ENCODE measurements at places on chromosomes 3 and 15. TPM values are rescaled to one million over a fixed set of nuclear protein-coding genes. Genes with fewer than 3 reads are reported as not detected.

DNA sequence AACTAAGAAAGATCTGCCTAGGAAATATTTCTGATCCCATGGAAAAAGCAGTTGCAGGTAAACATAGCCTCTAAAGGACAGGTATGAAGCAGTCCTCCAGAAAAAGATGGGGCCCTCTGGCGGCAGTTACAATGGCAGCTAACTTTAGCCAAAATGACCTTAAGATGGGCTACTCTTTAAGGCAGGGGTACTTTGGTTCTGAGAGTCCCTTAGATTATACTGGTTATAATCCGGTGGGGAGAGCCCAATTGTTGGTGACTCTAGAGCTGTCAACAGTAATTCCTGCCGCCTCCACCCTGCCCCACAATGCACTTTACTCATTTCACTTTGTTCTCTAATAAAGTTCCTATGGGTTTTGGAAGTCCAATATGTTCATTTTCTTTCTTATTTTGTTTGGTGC is 412.8 kb upstream of the WNT5A start:
- no peak for DNase-seq

DNA sequence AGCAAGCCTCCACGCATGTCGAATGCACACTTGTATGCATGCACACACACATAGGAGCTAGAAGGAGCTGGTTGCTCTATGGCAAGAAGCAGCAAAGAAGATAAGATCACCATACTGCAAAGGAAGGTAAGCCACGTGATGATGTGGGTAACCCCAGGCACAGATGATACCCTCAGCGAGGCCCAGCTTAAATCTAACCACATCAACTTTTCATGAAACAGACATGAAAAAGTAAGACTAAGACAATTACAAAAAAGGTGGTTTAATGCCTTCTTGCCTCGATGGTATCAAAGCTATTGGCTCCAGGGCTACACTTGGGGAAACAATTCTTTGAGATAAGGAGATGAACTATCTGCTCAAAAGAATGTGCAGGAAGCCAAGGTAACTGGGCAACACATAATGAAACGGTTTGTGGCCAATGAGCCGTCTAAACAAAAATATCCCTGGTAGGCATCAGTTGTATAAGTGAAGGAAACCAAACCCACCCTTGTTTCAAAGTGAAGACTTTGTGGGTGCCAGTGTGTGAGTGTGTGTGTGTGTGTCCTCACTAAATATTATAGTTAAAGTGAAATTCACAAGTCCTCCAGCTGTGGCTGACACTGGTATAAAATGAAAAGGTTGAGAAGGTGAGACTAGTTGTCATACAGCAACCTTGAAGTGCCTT is 365.7 kb upstream of the ICE2 start:
- DNase-seq = no peak

- no peak for DNase-seq
Measured at GRCh38 chr15:69015591-69015990, 1.1 kb downstream of the NOX5 start.

DNA sequence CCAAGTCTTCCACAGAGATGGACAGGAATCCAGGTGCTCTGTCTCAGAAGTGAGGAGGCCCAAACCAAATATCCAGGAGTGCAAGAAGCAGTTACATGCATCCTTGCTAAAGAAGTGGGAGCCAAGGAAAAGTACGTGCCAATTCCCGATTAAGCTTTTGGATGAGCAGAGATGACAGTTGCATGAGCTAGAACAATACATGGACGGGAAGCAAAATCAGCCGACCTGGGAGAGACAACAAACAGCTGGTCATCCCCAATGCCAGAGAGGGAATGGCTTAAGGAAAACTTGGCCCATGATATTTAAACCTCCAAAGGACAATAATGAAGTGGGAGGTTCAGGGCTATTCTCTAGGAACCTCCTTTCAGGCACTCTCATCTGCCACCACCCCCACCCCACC is 86.0 kb upstream of the ABHD17C start:
- no peak for DNase-seq

DNA sequence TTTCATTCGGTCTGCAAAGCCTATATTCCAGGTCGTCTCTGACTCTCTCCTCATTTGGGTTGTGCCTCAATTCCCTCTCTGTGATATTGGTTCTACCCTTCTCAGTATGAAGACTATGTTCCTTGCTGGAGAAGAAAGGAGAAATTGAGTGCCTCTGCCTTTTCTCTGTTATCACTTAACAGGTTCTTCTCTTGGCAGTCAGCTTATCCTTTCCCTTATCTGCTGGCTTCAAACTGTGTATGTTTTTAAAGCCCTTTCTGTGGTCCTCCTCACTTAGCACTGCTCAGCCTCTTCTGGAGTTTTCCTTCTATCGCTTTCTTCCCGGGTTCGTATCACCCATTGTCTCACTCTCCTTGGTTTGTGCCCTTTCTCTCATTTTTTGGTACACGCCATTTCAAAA is 65.3 kb upstream of the FSTL1 start:
- no peak for DNase-seq

GRCh38 chr15:65020419-65020818 is 9.0 kb downstream of the MTFMT start:
- no peak for DNase-seq

DNA sequence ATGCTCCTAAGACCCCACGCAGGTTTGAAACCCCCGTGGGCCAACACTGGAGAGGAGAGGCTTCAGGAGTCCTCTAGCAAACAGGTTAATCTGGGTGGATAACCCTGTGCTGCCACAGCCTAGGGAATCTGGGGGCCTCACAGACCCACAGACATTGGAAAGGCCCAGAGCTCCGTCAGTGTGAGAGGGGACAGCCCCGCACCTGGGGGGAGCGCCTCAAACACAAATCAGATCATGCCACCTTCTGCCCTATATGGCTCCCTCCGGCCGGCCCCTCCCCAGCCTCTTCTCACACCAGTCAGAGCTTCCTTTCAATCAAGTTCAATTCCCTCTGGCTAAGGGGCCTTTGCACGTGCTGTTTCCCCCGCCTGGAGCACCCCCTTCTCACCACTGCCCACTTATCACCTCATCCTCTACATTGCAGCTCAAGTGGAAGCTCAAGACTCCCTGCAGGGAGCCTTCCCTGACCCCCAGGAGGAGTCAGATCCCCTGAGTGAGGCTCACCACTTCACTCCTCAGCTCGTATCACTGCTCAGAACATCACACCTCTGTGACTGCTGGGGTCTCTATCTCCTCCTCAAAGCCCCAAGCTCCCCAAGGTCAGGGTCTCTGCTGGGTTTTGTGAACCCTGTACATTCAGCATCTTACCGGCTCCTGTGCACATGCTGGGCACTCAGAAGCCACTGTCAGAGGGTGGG is 24.1 kb downstream of the FBLN2 start:
- no peak for DNase-seq

DNA sequence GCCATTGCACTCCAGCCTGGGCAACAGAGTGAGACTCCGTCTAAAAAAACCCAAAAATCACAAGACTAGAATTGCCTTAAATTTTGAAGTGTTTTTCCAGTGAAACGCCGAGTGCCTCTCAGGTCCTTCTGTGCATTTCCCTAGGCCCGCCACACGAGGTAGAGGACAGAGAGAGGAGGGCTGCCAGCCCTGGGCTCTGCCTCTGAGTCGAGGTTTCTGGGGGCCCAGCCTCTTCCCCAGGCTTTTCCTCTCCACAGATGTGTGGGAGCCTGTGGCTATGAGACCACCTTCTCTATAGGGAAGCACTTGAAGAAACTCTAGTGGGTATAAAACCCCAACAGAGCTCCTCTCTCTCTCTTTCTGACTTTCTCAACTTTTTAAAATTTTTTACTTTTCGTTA is 10.9 kb upstream of the EHD4 start:
- no peak for DNase-seq

GRCh38 chr15:77409259-77410156 is 10.4 kb downstream of the PEAK1 start:
- DNase-seq = no peak

- DNase-seq = no peak
Measured at GRCh38 chr15:74032046-74032445, 37.5 kb downstream of the PML start.

DNA sequence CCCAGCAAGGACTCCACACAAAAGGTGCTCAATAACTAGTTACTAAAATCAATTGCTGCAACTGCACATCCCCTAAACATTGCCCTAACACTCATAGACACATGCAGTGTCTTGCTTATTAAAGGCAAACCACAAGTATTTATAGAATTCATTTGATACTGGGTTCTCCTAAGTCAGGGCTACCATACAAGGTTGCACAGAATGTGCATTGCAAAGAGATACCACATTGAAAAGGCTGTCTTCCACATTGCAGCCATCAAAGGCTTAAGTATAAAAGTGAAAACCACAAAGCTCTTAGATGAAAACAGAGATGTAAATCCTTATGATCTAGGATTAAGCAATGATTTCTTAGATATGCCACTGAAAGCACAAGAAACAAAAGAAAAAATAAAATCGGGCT is 33.6 kb upstream of the TOPAZ1 start:
- peak; percentile 49 for DNase-seq

DNA sequence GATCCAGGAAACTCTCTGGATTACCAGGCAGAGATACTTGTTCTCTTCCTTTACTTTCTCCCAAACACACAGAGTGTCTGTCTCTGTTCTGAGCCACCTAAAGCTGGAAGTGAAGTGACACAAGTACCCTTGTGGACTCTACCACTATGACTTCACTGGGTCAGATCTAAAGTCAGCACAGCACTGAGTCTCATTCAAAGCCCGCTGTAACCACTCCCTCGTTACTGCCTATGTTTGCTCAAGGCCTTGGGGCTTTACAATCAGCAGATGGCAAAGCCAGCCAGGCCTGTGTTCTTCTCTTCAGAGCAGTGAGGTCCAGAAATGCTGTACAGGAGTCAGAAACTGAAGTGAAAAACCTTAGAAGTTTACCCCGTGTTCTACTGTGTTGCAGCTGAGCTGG is 588.3 kb upstream of the SEMA6D start:
- no peak for DNase-seq

- no peak for DNase-seq
Measured at GRCh38 chr15:42365921-42366550, 6.7 kb downstream of the CAPN3 start.

DNA sequence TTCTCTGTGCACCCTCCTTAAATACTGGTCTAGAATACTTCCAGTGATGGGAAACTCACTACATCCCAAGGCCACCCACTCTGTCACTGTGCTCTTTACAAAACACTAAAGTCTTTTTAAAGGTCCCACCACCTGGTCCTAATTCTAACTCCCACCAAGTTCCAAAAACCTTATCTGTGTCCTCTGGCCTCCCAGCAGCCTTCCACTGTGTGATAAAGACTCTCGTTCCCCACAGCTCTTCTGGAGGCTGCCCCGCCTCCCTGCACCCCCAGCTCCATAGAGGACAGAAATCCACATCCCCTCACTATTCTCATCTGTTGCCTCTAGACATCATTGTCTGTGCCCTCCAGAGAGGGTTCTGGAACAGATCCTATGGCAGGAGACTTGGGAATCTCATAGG is 276.4 kb downstream of the FAM43A start:
- DNase-seq = no peak

- DNase-seq = no peak
Measured at GRCh38 chr3:82044930-82045705, 283.7 kb upstream of the GBE1 start.

C2CD4B gene
- not detected for total RNA-seq

CNTN3 gene
- total RNA-seq = 1.6 TPM

DAPK2 gene
- 8.2 TPM for total RNA-seq

ESYT3 gene
- total RNA-seq = under 0.01 TPM

PRTG gene
- 6.9 TPM for total RNA-seq

CAV3 gene
- total RNA-seq = not detected

TMCO5A gene
- not detected for total RNA-seq

NECTIN3 gene
- total RNA-seq = 89.5 TPM

MRPS11 gene
- total RNA-seq = 22.0 TPM

NANOGP8 gene
- total RNA-seq = 0.32 TPM
